ENCODE measurements at places on chromosomes 3 and 15.

GRCh38 chr15:73052653-73053397 lies 562 bp downstream of the NEO1 start:
- DNase-seq: peak; percentile 35

DNA sequence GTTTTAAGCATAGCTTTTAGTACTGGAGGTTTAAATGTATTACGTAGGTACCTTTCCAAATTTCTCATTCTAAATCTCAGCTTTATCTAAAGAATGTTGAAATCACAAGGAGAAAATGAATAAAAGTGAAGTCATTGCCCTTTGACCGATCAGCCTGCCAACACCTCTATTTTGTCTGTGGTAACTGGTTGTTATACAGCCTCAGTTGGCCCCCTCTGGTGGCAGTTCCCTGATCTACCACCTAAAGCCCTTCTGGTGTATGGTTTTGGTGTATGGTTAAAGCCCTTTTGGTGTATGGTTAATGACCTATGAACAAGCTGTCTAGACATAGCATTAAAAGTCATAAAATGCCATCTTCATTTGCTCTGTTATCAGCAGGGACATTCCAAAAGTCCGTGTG lies 378.2 kb upstream of the AZI2 start:
- peak; percentile 22 for DNase-seq

DNA sequence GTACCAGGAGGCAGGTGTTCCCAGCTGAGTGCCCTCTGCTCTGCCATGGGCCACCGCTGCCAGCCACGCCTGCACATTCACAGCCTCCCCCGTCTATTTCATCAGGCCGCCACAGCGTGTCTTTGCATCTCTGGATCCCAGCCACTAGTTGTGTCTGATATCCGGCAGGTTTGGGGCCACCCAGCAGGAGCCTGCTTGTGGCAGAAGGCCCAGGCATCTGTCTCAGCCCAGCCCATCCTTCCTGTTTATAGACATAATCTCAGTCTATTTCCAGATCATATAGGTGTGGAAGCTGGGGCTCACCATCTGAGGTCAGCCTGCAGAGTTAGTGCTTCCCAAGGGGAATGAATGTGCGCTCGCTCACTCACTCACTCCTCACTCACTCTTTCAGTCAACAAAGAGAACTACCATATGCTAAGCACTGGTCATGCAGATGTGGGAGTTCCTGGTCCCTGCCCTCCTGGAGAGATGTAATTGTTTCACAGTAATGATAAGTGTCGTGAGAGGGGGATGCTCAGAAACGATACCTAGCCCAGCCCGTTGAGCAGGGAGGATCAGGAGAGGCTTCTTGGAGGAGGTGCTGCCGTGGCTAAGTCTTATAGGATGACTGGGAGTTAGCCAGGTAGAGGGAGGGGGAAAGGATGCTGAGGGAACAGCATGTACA lies 60.6 kb downstream of the FGD5 start:
- DNase-seq: no peak

- no peak for DNase-seq
Measured at GRCh38 chr15:92638709-92639365, 16.7 kb downstream of the FAM174B start.

DNA sequence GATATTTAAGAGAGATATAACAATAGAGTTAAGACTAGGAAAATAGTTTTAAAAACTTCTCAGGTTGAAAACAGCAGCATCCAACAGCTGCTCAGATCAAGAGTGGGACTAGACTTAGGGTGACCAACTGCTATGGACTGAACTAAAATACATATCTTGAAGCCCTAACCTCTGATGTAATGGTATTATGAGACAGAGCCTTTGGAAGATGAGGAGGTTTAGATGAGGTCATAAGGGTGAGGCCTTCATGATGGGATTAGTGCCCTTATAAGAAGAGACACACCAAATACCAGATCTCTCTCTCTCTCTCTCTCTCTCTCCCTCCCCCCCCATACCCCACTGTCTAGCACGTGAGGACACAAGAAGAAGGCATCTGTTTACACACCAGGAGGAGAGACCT lies 37.4 kb upstream of the GALNT15 start:
- peak; percentile 37 for DNase-seq

GRCh38 chr3:64888840-64889392 lies 201.1 kb upstream of the ADAMTS9 start:
- no peak for DNase-seq

GRCh38 chr3:99753268-99753975 lies 64.2 kb upstream of the CMSS1 start:
- DNase-seq: peak; percentile 84

GRCh38 chr3:67620869-67621268 lies 33.5 kb downstream of the SUCLG2 start:
- DNase-seq: no peak

- DNase-seq: no peak
Measured at GRCh38 chr3:145159640-145160039, 1001.3 kb downstream of the PLOD2 start.

GRCh38 chr15:101027920-101028319 lies 108.8 kb downstream of the LRRK1 start:
- DNase-seq: no peak

DNA sequence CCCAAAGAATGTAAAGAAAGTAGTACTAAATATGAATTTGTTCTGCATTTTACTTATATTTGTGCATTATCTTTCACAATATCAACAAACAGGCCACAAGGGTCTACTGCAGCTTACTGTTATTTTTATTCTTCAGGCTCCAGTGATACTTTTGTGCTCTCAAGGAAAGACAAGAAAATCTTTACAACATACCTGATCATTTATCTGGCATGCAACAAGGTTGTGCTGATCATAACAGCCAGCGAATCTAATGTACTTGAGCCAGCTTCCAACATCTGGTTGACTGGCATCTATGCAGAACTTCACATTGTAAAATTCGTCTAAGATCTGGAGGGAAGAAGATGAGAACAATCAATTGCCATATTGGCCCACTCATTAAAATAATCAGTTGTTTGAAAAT lies 520.0 kb downstream of the MECOM start:
- DNase-seq: no peak

DNA sequence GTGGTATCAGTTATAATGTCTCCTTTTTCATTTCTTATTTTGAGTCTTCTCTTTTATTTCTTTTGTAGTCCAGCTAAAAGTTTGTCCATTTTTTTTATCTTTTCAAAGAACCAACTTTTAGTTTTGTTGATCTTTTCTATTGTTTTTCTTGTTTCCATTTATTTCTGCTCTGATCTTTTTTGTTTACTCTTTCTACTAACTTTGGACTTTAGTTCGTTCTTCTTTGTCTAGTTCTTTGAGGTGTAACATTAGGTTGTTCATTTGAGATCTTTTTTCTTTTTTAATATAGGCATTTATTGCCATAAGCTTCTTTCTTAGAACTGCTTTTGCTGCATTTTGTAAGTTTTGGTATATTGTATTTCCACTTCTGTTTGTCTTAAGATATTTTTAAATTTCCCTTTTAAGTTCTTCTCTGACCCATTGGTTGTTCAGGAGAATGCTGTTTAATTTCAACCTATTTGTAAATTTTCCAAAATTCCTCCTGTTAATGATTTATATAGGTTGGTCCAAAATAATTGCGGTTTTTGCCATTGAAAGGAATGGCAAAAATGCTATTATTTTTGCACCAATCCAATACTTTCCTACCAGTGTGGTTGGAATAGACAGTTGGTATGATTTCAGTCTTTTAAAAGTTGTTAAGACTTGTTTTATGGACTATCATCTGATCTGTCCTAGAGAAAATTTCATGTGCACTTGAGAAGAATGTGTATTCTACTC lies 51.2 kb downstream of the KAT2B start:
- no peak for DNase-seq
